ENCODE measurements at places on chromosomes 5 and 9.

- no peak for DNase-seq
These were observed 6.3 kb upstream of the KCNIP1 start for GRCh38 chr5:170497311-170498038.

DNA sequence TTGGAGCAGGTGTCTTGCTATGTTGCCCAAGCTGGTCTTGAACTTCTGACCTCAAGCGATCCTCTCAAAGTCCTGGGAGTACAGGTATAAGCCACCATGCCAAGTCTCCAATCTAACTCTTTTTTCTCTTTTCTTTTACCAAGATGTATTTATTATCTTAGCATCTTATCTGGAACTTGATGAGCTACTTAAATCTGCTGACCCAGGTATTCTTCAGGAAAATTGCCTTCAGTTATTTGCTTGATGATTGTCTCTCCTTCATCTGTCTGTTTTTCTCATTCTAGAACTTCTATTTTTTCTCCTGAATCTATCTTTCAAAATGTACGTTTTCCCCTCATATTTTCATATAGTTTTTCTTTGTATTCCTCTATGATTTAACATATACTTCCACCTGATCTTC is 158.2 kb upstream of the DMAC1 start:
- DNase-seq = no peak

GRCh38 chr5:30195036-30195435 is 998.5 kb upstream of the CDH6 start:
- no peak for DNase-seq

DNA sequence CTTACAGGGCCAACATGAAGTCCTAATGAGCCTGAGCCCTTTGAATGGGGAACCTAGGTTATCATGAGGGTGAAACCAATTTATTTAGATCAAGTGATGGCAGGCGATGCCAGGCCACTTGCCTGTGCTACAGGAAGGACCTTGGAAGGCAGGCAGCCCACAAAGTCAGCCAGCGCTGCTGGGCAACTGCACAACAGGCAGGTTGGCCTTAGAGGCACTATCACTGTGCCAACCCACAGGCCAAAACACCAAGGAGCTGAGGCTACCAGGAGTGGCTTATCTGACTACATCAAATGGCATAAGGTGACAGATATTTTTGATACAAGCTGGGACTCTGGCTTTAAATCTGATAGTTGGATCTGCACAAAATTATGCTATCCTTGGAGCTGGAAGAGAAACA is 319.1 kb downstream of the NTRK2 start:
- no peak for DNase-seq

GRCh38 chr5:132070460-132071337 is 2.9 kb upstream of the CSF2 start:
- DNase-seq = peak; percentile 32

GRCh38 chr9:19199012-19199411 is 31.5 kb upstream of the DENND4C start:
- DNase-seq = peak; percentile 57

DNA sequence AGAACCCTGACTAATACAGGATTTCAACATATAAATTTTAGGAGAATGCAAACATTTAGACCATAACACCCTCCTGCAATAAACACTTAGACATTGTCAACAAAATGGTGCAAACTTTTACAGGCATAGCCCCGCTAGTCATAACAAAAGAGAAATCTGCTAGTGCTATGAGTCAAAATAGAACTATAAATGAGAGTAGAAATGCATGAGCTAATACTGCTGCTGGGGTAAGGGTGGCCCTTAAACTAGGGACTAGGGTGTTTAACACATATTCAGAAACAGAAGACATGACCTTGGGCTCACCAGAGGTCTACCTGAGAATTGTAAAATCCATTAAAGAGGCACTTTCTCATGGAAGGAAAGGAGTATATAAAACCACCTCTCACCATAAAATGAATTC is 131.6 kb downstream of the TLR4 start:
- no peak for DNase-seq

- DNase-seq = no peak
These were observed 3.0 kb upstream of the CAST start for GRCh38 chr5:96659170-96659569.

GRCh38 chr5:99023330-99023729 is 94.5 kb upstream of the CHD1 start:
- DNase-seq = no peak

DNA sequence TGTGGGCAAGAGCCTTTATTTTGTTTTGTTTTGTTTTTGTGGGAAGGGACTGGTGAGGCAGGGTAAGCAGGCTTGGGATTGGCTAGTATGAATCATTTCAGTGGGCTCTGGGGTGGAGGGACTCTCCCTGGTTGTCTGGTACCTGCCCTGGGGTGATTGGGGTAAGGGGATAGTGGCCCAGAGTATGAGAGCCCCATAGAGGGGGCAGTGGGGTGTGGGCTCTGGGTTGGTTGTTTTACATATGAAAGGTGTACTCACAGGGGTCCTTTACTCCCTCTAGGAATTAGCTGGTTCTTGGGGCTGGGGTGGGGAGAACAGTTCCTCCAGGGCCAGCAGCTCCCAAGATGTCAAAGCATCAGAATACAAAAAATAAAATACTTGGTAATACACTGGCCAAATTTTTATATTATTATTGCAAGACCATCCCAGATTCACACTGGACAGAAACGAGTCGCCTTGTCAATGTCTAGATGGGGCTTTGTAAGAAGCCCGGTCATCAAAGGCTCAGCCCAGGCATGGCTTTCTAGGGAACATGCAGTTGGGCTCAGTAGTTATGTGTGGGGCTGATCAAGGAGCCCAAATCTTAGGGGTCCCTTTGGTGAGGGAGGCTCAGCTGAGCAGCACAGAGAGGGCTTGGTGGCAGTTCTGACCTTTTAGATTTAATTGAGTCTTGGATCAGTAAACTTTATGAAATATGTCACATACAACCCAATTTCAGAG is 190.5 kb downstream of the NXNL2 start:
- DNase-seq = no peak

DNA sequence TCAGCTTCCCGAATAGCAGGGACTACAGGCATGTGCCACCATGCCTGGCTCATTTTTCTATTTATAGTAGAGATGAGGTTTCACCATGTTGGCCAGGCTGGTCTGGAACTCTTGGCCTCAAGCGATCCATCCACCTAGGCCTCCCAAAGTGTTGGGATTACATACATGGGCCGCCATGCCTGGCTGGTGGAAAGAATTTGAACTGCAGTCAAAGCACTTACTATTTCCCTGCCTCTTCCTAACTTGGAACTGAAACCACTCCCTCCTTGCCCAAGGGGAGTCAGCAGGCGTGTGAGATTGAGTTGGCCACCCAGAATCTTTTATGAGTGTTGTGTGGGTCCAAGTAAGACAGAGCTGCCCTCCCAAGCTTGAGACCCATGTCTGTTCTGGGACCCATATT is 86.1 kb upstream of the PTPN3 start:
- no peak for DNase-seq

GRCh38 chr9:109072821-109073435 is 46.8 kb downstream of the TMEM245 start:
- DNase-seq = no peak

DNA sequence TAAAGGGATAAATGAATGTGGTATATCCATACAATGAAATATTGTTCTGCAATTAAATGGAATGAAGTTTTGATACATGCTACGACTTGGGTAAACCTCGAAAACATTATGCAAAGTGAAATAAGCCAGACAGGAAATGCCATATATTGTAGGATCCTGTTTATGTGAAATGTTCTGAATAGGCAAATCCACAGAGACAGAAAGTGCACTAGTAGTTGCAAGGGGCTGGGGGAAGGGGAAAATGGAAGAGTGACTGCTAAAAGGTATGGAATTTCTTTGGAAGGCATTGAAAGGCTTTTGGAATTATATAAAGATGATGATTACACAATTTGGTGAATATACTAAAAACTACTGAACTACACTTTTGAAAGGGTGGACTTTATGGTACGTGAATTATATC is 97.0 kb downstream of the FOXD1 start:
- DNase-seq = no peak

GRCh38 chr5:150945486-150945885 is 40.7 kb upstream of the ZNF300 start:
- no peak for DNase-seq

GRCh38 chr5:11656916-11657315 is 247.3 kb downstream of the CTNND2 start:
- no peak for DNase-seq

DNA sequence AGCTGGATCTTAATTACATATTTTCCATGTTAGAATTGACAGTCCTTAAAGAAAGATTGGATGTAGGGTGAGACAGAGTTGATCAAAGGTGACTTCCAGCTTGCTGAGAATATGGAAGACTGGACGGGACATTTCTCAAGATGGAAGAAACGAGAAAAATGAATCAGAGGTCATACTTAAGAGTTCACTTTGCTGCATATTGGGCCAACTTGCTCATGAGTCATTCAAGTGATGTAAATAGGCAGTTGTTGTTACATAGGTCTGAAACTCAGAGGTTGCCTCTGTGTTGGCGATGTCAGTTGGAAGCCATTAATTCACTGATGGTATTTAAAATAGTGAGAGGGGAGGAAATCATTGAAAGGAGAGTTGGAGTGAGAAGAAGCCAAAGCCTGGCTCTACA is 132.8 kb downstream of the CD180 start:
- no peak for DNase-seq

DNA sequence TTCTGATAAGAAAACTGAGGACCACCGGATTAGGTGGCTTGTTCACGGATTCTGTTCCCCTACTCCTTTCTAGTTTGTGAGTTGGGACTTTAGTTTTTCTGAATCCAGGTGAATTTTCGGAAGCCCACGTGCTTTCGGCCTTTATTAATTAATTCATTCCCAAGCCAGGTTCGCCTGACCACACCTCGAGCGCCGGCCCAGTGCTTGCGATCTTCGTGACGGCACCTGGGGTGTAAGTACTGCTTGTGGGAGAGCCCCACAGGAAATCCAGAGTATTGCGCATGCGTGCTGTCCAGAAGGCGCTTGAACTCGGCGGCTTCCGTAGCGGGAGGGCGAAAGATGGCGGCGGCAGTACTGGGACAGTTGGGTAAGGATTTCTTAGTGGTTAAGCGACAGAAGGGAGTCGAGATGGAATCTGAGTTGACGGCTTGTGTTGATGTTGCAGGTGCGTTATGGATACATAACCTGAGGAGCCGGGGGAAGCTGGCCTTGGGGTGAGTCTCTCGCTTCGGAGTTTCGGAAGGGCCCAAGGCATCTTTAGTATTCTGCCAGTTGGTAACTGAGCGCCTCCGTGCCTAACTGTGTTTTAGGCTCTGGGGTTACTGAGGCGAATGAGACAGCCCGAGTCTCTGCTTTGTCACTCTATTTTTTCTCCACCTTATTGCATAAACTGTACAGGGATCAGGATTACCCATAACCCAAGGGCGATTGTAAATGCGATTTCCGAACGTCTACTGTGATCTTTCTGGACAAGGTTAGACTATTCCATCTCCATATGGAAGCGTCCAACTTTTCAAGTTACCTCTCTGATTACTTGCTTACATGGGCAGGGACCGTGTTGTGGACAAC is at the start of gene MRPL22:
MRPL22 (plus strand) TSS at position 302 of the 849 bp plus-strand sequence; CDS start at position 340, 38 bp downstream.
- DNase-seq = peak; percentile 94

GRCh38 chr5:135546912-135547311 is 11.1 kb upstream of the NEUROG1 start:
- DNase-seq = no peak

DNA sequence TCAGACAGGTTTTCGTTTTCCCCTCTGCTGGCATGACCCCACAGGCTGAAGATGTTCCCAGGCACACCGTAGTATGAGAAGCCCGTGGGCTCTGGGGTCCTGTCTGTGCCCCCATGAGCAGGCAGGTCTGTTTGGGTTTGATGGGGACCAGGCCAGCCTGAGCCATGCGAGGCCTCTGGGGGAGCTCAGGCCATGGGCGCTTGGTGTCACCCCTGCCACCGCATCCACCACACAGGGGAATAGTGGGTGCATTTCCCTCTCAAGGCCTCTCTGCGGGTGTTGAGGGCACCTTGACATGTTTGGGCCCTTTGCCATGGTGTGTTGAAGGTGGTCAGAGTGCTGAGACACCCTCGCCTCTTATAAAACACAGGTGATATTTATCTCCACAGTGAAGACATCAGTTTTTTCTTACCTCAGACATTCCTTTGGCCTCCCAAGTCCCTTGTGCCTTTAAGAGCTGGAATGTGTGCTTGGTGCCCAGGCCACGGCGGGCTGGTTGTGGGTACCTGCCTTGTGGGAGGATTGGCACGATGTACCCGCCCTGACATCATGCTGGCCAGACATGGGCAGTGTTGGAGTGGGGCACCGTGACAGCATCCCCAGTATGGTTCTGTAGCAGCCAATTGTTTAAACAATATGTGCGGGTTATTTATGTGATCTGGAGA is 68.3 kb downstream of the WNK2 start:
- DNase-seq = no peak

DNA sequence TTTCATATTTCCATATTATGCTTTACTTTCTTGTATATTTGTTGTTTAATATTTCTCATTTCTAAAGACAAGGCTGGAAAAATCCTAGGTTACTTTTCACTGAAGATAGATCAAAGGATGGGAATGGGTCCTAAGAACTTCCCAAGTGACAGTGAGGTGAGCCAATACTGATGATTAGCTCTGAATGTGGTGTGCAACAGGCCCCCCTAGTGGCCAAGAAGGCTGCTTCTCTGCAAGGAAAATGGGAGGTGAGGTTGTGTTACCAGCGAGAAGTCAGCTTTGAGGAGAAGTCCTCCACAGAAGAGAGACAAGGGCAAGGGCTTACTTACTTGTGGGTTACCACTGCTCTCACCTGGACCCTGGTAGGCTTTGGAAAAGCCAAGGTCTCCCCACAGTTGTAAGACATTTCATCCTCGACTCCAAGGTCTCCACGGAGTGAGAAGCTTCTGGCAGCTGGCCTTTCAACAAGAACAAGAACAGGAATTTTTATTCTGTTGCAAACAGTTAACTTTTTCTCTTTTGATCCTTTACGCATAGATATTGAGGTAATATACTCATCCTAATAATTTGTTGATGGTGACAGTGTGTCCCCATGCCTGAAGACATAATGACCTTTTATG is 69.9 kb downstream of the MAMDC2 start:
- DNase-seq = peak; percentile 56

GRCh38 chr9:100534401-100534800 is 43.5 kb upstream of the CAVIN4 start:
- no peak for DNase-seq

DNA sequence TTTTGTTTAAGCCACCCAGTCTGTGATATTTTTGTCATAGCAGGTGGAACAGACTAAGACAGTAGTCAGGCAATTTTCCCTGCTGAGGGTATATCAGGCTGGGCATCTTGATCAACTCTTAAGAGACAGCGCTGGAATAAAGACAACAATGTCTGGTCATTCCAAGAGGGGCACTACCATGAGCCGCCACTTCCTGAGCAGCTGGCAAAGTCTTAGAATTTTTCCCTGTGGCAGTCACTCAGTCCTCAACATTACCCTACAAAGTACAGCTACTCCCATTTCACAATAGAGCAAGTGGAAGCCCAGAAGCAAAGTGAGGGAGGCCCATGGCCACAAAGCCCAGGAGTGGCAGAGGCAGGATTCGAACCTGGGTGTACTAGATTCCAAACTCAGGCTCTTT is 74.8 kb downstream of the SH3PXD2B start:
- no peak for DNase-seq

Data from OCI-M1 (cell line).